ENCODE measurements at places on chromosomes 7 and 10.

DNA sequence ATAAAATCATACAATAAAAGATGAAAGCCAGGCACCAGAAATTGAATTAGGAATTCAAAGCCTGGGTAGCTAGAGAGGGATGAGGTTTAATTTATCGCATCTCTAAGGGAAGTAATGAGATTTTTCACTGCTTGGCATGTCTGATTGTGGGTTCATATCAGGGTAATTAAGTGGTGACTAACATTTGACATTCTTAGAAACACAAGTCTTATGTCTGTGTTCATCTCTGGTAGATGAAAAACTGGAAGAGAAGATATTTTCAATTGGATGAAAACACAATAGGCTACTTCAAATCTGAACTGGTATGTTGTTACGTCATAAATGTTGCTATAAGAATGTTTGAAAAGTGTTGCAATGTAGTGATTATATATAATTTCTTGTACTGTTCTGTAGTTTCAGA lies 36.8 kb upstream of the ARMS2 start:
- no peak for DNase-seq
- H3K36me3 ChIP-seq = peaks cover 73% of the 10 kb centered on the region
- H3K27ac ChIP-seq = peak overlapping the region; percentile 4
- peaks cover 62% of the 10 kb centered on the region for H3K4me1 ChIP-seq
- no peak overlapping the region for H3K4me3 ChIP-seq
- H3K27me3 ChIP-seq = no peaks in the 10 kb centered on the region

DNA sequence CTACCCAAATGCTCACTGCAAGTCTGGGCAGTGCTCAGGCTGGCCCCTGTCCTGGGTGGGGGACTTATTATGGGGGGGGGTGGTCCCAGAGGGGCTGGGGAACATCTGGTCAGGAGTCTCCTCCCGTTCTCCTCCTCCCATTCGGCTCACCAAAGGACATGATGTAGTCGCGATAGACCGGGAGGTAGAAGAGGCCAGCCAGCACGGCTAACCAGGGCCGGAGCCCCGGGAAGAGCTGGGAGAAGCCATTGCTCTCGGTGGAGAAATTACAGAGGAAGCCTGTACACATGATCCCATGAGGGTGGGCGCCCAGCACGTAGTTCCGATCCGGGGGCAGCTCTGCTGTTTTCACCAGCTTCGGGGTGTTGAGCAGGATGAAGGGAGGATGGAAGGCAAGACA lies 2.4 kb downstream of the MOGAT3 start:
- H3K36me3 ChIP-seq = no peaks in the 10 kb centered on the region
- no peak overlapping the region for H3K27ac ChIP-seq
- DNase-seq = no peak
- peaks cover 98% of the 10 kb centered on the region for H3K27me3 ChIP-seq
- no peak overlapping the region for H3K4me3 ChIP-seq

GRCh38 chr7:37578350-37578749 lies 105.2 kb upstream of the GPR141 start:
- H3K27me3 ChIP-seq = no peaks in the 10 kb centered on the region
- DNase-seq = no peak
- H3K4me1 ChIP-seq = no peaks in the 10 kb centered on the region
- H3K4me3 ChIP-seq = no peak overlapping the region

- no peaks in the 10 kb centered on the region for H3K36me3 ChIP-seq
- H3K4me3 ChIP-seq = no peak overlapping the region
- peaks cover 8% of the 10 kb centered on the region for H3K4me1 ChIP-seq
- H3K27ac ChIP-seq = no peak overlapping the region
Observed at GRCh38 chr7:130228840-130229502, 21.3 kb downstream of the SSMEM1 start.

DNA sequence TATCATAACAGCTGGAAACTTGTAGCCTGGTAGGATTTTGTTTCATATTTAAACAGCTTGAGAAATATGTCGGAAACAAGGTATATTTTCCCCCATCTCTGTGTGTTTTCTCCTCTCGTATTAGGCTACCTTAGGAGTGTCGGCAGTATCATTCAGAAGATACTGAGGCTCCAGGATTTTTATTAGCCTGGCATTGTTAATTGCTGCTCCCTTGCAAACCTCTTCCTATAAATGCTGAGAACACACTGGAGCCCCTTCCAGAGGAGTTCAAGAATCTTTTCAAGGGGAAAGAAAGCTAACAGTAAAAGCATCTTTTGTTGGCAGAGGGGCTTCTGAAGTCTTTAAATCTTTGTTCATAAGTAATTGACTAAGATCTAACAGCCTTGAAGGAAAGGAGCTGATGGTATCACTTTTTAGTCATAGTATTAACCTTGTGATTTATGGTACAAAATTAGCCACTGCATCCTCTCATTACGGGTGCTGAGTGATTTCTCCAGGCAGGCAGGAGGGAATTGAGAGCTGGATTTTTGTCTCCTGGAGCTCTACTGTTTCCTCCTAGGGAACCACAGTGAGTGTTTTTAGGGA lies 998.7 kb downstream of the LRMDA start:
- H3K27ac ChIP-seq = peak overlapping the region; percentile 91
- peak overlapping the region; percentile 26 for H3K4me3 ChIP-seq
- H3K36me3 ChIP-seq = no peaks in the 10 kb centered on the region
- DNase-seq = no peak

- H3K4me1 ChIP-seq = peaks cover 10% of the 10 kb centered on the region
- no peak overlapping the region for H3K27ac ChIP-seq
- H3K4me3 ChIP-seq = no peak overlapping the region
- H3K36me3 ChIP-seq = no peaks in the 10 kb centered on the region
- no peak for DNase-seq
Observed at GRCh38 chr7:155815332-155816191, 3.3 kb upstream of the SHH start.

GRCh38 chr7:4080954-4081353 lies 601.1 kb upstream of the FOXK1 start:
- H3K27me3 ChIP-seq = peaks cover 3% of the 10 kb centered on the region
- H3K4me3 ChIP-seq = no peak overlapping the region
- no peaks in the 10 kb centered on the region for H3K36me3 ChIP-seq
- no peaks in the 10 kb centered on the region for H3K4me1 ChIP-seq
- H3K27ac ChIP-seq = no peak overlapping the region
- DNase-seq = no peak

- H3K4me1 ChIP-seq = peaks cover 61% of the 10 kb centered on the region
- no peak for DNase-seq
- H3K4me3 ChIP-seq = no peak overlapping the region
- H3K27ac ChIP-seq = no peak overlapping the region
Observed at GRCh38 chr10:58359541-58359940, 24.7 kb downstream of the UBE2D1 start.

- no peak overlapping the region for H3K27ac ChIP-seq
Observed at GRCh38 chr7:68700414-68700813, 897.9 kb upstream of the AUTS2 start.

- H3K4me3 ChIP-seq = no peak overlapping the region
- H3K27ac ChIP-seq = no peak overlapping the region
- H3K4me1 ChIP-seq = no peaks in the 10 kb centered on the region
Observed at GRCh38 chr7:34709771-34710170, 51.8 kb downstream of the NPSR1 start.

DNA sequence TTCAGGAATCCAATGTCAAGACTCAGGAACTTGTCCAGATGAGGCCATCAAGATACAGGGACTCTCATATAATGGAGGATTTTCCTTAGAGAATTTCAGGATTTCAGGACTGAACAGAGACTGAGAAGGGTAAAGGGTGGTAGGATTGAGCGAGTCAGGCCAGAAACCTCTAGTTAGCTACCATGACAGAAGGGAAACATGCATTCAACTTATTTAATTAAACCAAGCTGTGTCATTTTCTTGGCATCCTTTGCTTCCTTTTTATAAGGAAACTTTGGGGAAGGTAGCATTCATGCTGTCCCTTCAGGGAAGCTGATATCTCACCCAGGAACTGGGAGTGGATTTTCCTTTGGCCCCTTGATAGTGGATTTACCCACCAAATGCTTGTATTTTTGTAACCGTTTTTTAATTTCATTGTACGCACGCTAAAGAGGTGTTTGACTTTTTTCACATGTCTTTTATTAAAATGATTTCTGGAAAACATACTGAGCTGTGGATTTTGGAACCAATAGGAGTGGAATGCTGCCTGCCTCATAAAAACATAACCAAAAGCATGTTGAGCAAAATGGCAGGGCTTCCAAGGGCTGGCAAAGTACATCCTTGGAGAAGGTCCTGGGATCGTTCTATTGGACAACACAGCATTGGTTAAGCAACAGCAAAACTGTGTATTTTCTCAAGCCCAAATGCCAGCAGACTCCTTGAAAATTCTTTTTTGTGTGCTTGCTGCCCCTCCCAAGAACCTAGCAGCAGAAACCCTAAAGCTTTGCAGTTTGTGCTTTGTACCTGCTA lies 104.5 kb downstream of the CXCL12 start:
- no peaks in the 10 kb centered on the region for H3K36me3 ChIP-seq
- H3K4me3 ChIP-seq = no peak overlapping the region
- H3K27ac ChIP-seq = peak overlapping the region; percentile 54
- no peaks in the 10 kb centered on the region for H3K27me3 ChIP-seq
- peaks cover 22% of the 10 kb centered on the region for H3K4me1 ChIP-seq

DNA sequence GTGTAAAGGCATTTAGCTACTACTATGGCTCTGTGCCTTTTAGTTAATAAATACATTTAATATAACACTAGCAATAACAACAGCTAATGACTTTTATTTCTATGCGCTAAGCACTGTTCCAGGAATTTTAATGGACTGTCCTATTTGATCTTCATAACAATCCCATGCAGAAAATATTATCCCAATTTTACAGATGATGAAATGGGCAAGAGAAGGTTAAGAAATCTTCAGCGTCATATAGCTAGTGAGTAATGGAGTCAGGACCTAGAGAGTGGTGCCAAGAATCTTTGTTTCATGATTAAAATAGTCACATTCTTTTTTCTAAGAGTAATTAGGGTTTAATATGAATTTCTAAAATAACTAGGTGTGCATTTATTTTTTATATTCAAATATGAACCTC lies 32.4 kb downstream of the ACTA2 start:
- no peak for DNase-seq
- H3K36me3 ChIP-seq = no peaks in the 10 kb centered on the region
- H3K27me3 ChIP-seq = no peaks in the 10 kb centered on the region
- no peak overlapping the region for H3K27ac ChIP-seq
- H3K4me3 ChIP-seq = no peak overlapping the region

GRCh38 chr7:13449460-13449859 lies 540.0 kb downstream of the ETV1 start:
- no peak for DNase-seq
- no peaks in the 10 kb centered on the region for H3K4me1 ChIP-seq
- H3K36me3 ChIP-seq = no peaks in the 10 kb centered on the region
- no peak overlapping the region for H3K27ac ChIP-seq
- no peaks in the 10 kb centered on the region for H3K27me3 ChIP-seq

GRCh38 chr7:96952974-96953391 lies 52.4 kb upstream of the DLX6 start:
- no peak overlapping the region for H3K27ac ChIP-seq
- DNase-seq = no peak
- H3K27me3 ChIP-seq = peaks cover 41% of the 10 kb centered on the region

GRCh38 chr7:133434246-133434865 lies 181.5 kb downstream of the EXOC4 start:
- peaks cover 21% of the 10 kb centered on the region for H3K4me1 ChIP-seq
- no peaks in the 10 kb centered on the region for H3K36me3 ChIP-seq
- H3K27me3 ChIP-seq = no peaks in the 10 kb centered on the region
- no peak for DNase-seq

DNA sequence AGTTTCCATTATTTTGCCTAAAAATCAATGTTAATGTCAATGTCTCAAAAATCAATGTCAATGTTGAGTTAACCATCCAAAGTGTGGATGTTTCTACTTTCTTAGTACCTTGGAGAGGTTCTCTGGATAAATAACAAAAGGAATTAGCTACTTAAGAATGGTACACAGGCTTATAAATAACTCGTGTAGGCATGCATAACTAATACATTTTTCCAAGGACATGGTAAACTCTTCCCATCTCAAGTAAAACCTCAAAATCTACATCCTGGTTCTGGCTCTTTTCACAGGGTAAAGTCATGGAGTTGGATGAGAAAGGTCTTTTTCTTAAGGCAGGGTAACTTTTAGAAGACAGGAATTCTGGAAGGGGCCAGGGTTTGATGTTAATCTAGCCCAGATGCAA lies 59.9 kb downstream of the CAV1 start:
- peaks cover 45% of the 10 kb centered on the region for H3K4me1 ChIP-seq
- H3K36me3 ChIP-seq = no peaks in the 10 kb centered on the region
- no peak for DNase-seq
- no peak overlapping the region for H3K4me3 ChIP-seq
- H3K27me3 ChIP-seq = no peaks in the 10 kb centered on the region

GRCh38 chr10:101354328-101355071 lies 535 bp downstream of the BTRC start:
- peak overlapping the region; percentile 86 for H3K4me3 ChIP-seq
- H3K36me3 ChIP-seq = no peaks in the 10 kb centered on the region
- H3K27me3 ChIP-seq = peaks cover 12% of the 10 kb centered on the region
- peak; percentile 49 for DNase-seq

DNA sequence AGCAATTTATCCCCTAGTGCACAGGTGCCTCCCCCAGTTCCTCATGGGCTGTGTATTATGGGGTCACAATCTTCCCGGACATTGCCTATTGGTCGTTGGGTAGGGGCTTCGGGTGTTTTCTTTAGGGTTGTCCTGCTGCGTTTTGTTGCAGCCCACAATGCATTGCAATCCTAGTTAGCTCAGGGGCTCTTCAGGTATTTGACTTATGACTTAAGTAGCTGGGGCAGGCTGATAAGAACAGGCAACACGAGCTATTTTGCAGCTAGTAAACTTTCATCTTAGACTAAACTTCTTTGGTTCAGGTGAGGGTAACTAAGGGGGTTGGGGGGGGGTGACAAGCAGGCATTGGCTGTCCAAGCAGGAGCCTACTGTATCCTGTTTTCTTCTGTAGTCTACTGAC lies 158.5 kb downstream of the TPST1 start:
- no peaks in the 10 kb centered on the region for H3K27me3 ChIP-seq

DNA sequence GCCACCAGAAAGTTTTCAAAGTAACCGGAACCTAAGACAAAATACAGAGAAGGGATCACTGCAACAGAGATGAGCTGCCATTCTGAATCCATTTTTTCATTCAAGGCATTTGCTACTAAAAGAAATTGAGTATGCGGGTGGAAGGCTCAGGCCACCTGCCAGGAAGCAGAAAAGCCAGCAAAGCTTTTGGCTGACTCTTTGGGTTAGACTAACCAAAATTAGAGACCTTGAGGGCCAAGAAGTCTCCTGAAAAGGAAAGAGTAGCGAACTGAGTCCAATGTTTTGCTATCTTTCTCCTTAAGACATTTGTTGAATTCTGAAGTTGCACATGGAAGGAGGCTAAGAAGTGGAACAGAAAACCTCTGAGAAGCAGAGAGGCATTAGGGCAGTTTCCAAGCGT lies 79.0 kb downstream of the FAS start:
- H3K4me1 ChIP-seq = peaks cover 19% of the 10 kb centered on the region
- no peaks in the 10 kb centered on the region for H3K36me3 ChIP-seq
- no peak overlapping the region for H3K4me3 ChIP-seq
- peak; percentile 22 for DNase-seq
- H3K27me3 ChIP-seq = no peaks in the 10 kb centered on the region
- H3K27ac ChIP-seq = no peak overlapping the region
